ENCODE measurements at places on chromosomes 6 and 20.

DNA sequence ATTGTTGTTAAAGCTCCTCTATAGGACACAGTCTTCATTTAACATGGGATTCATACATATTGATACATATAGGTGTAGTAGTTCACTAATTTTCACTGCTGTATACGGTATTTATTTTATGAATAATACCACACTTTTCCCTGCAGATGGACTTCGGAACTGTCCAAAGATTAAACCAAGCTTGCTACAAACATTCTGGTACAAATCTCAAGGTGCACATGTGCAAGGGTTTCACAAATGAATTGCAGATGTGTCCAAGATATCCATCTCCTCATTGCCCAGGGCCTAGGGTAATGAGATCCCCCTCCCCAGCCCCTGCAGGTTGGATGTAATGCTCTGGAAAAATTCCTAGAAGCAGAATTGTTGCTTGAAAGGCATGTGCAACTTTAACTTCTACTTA is 31.4 kb downstream of the DTNBP1 start:
- no peak for DNase-seq

GRCh38 chr20:53176134-53176533 is 204.0 kb downstream of the TSHZ2 start:
- no peak for DNase-seq

DNA sequence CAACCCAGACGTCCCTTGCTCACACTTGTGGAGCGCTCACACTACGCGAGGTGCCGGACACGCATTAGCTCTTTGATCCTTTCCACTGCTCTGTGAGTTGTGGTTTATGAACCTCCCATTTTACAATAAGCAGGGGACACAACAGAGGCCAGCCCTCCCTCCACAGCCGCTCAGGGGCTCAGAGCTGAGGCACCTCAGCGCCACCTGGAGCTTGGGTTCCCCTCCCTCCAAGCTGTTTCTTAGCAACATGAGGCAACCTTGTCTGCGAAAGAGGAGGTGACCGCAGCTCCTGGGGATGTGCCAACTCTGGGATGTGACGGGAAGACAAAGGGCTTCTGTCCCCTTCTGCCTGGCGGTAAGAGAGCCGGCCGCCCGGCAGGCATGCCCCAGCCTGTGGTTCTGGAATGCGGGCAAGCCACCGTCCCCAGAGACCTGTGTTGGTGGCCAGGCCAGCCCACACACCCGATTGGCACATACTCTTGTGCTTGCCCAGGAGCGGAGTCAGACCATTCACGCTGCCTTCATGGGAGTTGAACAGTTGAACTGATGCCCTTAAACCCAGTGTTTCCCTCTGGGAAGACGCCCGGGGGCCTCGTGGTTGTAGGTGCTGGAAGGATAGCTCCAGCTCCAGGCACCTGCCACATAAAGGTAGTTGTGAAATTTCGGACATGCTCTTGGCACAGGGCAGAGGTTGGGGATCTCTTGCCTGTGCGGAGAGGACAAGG is 44.5 kb downstream of the RBM38 start:
- DNase-seq: no peak

- DNase-seq: peak; percentile 71
Observed at GRCh38 chr6:45741437-45742171, 274.1 kb downstream of the CLIC5 start.

GRCh38 chr6:16253399-16254144 is 15.2 kb downstream of the GMPR start:
- no peak for DNase-seq

DNA sequence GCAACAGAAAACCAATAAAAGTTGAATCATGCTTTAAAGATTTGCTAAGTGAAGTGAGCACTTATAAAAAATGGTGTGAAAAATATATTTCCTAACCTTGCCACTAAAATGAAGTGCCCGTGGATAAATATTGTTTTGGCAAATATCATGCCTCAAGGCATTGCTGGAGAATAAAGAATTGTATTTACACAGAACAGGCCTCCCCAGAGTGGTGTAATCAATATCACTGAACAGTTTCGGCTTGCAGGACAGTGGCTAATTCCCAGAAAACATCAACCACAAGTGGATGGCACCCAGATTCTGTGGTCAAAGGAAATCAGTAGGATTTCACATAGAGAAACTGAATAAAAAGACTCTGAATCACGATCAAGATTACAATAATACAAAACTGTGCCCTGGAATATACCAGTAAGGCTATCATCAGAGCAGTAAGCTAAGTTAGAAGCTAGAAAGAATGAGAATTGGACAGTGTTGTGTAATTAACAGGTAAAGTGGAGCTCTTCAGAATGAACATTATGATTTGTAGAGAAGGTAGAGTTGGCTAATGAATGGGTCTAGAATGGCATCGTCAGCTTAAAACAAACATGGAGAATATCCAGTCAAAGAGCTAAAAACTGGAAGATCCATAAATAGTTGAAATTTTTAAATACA is 1026.9 kb upstream of the ADGRB3 start:
- DNase-seq: no peak

GRCh38 chr20:51634257-51634656 is 91.7 kb upstream of the NFATC2 start:
- no peak for DNase-seq

DNA sequence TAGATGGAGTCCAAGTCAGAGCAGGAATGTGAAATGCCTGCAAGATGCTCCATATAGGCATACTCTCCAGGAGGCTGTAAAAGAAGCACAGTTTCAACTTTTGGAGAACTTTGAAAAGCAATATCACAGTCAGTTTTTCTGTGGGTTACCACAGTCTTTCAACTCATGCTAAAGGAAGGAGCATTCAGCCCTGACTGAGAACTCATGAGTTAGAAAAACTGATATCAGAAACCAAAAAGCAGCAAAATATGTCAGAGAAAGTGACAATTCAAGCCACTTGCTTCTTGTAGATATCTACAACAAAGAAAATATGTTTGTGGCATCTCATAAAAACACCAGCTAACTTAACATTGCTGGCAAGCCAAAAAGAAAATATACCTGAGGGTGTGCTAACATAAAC is 36.1 kb upstream of the PTCHD4 start:
- DNase-seq: no peak

GRCh38 chr6:36566418-36566905 is 19.2 kb upstream of the STK38 start:
- DNase-seq: no peak

- DNase-seq: no peak
Observed at GRCh38 chr6:31784098-31784925, 7.2 kb upstream of the VWA7 start.

- DNase-seq: no peak
Observed at GRCh38 chr20:37896932-37897548, 5.9 kb upstream of the VSTM2L start.

DNA sequence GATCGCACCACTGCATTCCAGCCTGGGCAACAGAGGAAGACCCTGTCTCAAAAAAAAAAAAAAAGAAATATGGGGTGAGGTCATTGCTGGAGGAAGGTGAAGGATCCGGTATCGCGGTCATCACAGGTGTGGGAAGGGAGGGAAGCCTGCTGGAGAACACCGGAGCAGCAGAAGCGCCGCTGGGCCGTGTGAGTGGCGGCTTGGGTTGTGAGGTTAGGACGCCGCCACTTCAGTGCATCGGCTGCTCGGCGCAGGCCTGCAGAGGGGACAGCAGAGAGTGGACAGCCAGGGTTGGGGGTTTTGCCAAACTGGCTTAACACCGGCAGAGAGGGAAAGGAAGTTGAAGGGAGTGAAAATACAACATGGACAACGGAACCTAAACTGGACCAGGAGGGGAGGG is 5.4 kb downstream of the TLDC2 start:
- DNase-seq: no peak

- DNase-seq: no peak
Observed at GRCh38 chr6:80522576-80522975, 416.1 kb downstream of the BCKDHB start.

- peak; percentile 79 for DNase-seq
Observed at GRCh38 chr6:54916858-54917257, 70.3 kb downstream of the FAM83B start.

DNA sequence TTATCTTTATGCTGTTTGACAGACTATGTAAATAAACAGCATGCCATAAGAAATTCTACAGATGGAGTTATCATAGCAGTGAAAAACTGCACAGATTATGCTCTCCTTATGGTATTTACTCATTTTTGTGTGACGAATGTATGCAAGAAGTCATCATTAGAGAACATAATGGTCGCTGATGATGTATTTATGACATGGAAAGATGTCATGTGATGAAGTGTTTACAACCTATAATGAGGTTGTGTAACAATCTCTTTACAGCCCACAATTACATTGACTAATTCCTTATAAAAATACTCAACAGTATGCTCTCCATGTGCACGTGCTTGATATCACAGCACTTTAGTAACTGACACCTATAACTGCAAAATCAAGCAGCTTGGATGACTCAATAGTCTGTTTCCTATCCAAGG is 192.4 kb downstream of the BMP2 start:
- peak; percentile 7 for DNase-seq

GRCh38 chr20:55456316-55456940 is 548.9 kb downstream of the CBLN4 start:
- no peak for DNase-seq

DNA sequence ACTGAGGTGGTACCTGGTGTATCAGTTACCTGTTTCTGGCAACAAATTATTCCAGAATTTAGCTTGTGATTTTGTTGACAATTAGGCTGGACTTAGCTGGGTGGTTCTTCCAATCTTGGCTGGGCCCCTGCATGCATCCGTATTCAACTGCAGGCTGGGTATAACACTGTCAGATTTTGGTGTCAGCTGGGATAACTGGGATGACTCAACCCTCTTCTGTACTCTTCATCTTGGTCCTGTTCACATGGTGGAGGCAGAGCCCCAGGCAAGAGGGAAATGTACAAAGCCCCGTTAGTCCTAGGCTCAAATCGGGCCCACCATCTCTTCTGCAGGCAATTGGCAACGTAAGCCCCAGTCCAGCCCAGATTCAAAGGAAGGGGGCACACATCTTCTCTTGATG is 89.2 kb downstream of the PHACTR3 start:
- no peak for DNase-seq

GRCh38 chr6:170292407-170293158 is 1.7 kb upstream of the DLL1 start:
- no peak for DNase-seq

DNA sequence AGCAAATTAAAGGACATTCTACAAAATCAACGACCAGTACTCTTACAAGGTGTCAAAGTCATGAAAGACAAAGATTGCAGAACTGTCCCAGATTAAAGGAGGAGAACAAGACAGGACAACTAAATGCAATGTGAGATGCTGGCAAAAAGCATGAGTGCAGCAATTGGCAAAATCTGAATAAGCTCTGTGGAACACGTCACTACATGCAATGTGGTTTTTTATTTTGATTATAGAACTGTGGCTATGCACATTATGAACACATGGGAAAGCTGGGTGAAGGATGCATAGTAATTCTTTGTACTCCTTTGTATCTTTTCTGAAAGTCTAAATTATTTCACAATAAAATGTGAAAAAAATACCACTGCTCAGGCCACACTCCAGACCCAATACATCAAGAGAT is 509.4 kb downstream of the KIF16B start:
- DNase-seq: peak; percentile 48

- no peak for DNase-seq
Observed at GRCh38 chr6:157928428-157928827, 53.2 kb upstream of the SYNJ2 start.

DNA sequence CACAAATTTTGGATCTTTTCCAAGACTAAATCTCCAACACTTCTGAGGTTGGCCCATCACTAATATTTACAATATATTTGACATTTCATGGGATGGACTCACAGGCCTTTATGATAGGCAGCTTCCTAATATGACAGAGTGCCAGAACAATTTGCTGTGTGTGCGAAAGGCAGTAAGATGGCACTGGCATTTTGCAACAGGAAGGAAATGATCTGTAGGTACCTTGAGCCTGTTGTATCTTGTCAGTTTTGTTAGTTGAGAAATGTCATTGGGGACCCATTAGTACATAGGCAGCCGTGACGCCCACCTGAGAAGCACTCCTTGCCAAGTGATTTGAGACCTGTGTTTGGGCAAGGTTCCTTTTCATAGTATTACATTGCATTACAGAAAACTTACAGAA is 153.4 kb upstream of the HEY2 start:
- DNase-seq: no peak

- no peak for DNase-seq
Observed at GRCh38 chr6:42021847-42022754, 28.2 kb upstream of the TAF8 start.

DNA sequence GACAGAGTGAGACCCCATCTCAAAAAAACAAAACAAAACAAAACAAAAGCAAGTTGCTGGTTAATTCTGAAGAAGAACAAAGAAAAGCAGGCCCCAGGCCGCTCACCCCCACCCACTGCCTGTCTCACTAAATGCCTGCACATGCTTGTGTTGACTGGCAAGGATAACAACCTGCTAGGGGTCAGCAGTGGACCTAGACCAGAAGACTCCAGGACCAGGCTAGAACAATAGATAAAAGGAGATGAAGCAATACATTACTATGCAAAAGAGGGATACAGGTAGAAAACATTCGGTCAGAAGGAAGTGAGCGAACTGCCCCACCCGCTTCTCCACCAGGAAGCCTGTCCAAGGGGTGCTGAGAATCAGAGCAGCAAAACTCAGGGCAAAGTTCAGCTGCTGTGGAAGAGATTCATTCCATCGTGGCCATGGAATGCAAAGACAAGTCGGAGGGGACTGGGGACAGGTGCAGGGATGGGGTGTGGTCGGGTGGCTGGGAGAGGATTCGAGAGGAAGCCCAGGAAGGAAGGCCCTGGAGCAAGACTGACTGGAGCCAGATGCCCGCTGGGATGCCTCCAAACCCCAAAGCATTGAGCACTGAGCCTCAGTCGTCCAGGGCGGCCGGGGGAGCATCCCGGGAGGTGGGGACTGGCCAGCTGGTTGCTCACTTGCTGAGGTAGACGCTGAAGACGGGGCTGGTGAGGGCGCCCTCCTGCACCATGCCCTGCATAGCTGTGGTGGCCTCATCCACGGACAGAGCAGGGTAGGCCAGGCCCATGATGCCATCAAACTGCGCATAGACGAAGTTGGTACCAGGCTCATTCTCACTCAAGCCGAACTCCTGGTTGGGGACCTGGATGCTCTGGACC is 5.3 kb downstream of the PGC start:
- DNase-seq: no peak

GRCh38 chr6:37761554-37762271 is 57.8 kb upstream of the ZFAND3 start:
- no peak for DNase-seq

DNA sequence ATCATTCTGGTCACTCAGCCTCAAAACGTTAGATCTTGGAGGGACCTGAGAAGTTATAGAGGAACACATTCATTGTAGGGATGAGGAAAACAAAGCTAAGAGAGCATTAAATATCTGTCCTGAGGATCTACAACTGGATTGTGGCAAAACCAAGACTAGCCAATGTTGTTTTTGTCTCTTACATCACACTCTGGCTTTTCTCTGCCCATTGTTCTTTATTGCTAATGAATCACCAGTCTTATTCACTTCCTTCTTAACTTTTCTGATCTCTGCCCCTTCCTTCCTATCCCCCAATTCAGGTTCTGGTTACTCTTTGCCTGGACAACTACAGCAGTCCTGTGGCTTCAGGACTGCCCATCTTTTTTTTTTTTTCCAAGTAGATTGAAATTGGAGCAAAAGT is 57.0 kb upstream of the PREP start:
- DNase-seq: peak; percentile 40
